NCI-H1436 treated with DMSO at 0.1 percent for 48 hours (cell line): ENCODE measurements at places on chromosomes 2 and 18.

DNA sequence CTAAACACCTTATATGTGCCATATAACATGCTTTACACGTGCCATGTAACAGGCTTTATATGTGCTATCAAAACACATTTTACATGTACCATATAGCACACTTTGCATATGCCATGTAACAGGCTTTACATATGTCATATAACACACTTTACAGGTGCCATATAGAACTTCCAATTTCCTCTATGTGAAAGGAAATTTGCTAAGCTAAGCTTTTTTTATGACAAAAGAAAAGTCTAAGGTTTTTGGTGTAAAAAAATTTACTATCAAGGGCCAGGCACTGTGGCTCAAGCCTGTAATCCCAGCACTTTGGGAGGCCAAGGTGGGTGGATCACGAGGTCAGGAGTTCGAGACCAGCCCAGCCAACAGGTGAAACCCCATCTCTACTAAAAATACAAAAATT is 136.5 kb downstream of the AKAIN1 start:
- no peak for DNase-seq

DNA sequence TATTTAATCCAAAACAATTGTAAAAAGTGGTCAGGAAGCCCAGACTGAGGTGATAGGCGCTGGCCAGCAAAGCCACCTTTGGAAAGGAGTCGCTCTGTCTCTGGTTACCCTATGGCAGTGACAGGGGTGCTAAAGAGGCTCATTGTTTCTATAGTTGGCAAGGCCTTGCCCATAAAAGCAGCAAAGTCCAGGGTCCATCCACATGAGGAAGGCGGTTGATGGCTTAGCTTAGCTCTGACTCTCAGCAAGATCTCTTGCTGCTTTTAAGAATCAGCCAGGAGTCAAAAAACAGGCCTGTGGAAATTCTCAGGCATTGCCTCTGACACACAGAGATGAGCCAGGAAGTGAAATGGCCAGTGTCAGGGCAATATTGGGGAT is 57.8 kb upstream of the CYP26B1 start:
- DNase-seq, result no peak

GRCh38 chr2:80269806-80270205 is 34.7 kb downstream of the LRRTM1 start:
- no peak for DNase-seq

DNA sequence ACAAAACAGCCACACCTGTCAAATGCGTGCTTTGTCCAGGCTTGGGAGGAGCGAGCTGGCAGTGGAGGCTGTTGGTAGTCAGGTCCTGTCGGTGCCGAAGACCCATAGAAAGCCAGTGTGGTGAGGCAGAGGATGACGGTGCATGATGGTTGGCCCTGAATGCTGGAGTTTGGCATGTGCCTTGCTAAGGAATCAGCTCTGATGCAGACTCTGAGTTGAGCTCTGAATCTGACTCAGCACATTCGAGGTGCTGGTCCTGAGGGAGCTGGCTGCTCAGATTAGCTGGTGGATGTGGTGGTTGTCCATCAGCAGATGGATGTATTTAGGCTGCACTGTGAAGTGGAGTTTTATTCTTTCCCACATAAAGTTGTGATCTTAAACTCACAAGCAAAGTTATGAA is 111.3 kb downstream of the ARHGEF4 start:
- DNase-seq, result no peak

DNA sequence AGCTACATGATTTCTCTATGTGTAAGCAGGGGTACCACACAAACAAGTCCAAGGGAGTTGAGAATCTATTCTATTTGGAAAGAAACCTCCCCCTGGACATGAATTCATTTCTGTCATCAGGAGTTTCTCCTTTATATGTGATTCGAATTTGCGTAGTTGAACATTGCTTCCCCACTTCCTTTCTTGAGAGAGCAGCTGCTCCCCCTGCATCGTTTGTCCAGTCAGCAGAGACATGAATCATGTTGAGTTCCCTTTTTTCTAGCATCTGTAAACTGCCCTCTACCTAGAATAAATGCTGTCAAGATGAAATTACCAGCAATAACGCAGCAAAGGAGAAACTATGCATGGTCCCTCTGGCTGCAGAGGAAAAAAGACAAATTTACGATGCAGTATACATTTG is 73.8 kb downstream of the KIF5C start:
- no peak for DNase-seq

DNA sequence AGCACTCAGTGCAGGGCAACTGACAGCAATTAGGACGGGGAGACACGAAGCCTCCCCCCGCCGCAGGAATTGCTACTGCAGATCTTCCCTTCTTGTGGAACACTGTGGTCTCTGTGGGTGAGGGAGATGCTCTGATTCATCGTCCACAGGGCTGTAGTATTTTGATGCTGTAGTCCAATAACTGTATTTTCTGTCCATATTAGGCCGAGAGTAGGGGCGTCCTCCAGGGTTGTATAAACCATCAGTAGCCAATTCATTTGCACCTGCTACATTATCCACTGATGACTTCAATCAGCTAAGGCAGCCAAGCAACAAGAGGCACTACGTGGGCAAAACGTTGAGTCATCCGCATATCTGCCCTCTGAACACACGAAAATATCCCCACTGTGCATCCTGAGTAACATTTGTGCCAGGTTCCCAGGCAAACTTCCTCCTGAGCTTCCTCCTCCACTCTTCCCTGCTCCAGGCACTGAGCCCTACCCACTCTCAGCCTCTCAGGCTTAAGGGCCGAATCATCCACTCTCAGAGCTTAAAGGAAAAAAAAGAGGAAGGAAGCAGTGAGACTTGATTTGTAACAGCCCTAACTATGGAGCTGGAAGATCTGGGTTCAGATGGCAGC is 62.1 kb downstream of the LBH start:
- no peak for DNase-seq

GRCh38 chr2:43542285-43542933 is 53.4 kb downstream of the THADA start:
- no peak for DNase-seq

GRCh38 chr2:159551806-159552205 is 64.5 kb downstream of the BAZ2B start:
- no peak for DNase-seq

DNA sequence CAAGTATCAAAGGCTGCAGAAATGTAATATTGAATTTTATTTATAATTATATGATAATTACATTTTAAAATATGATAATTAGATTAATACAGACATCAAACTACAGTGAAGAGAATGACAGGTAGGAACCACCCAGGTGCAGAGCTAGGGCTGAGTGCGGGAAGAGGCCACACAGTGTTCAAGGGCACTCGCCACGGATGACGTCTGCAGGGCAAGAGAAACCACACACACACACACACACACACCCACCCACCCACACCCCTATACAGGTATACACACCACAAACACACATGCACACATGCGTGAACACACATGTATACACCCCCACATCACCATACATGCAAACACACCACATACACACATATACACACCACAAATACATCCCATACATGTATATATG is 41.2 kb downstream of the MBP start:
- no peak for DNase-seq

DNA sequence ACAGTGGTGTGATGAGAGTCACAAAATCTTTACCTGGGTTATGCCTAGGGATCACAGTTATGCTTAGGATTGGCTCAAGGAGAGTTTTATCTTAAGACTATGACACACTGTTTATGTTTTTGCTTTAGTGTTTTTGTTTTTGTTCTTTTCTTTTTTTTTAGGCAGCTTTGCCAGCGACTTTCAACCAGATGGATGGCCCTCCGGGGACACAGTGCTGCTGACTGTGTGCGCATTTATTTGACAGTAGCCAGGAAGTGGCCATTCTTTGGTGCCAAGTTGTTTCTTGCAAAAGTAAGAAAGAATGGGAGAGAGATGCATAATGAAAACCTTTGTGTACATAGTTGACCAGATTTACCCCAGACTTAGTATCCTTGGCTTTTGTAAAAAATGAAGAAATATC is 15.1 kb upstream of the DYNC2LI1 start:
- no peak for DNase-seq

DNA sequence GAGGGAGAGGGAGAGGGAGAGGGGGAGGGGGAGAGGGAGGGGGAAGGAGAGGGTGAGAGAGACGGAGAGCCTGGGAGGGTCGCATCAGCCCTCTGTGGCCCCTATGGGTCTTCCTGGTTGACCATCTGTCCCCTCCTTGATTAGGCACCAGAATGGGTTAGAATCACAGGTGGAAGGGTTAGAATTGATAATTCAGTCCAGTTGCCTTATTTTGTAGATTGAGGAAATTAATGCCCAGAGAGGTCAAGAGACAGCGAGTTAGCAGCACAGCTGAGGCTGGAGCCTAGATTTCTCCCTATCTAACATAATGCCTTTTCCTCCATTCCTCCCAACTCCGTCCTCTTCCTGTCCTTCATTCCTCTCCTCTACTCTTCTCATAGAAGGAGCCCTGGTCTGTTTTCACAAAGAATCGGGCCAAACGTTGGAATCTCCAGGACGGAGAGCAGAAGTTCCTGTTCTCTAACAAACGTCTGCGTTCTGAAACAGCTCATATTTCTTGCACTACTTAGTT is 338 bp upstream of the THUMPD2 start:
- no peak for DNase-seq

DNA sequence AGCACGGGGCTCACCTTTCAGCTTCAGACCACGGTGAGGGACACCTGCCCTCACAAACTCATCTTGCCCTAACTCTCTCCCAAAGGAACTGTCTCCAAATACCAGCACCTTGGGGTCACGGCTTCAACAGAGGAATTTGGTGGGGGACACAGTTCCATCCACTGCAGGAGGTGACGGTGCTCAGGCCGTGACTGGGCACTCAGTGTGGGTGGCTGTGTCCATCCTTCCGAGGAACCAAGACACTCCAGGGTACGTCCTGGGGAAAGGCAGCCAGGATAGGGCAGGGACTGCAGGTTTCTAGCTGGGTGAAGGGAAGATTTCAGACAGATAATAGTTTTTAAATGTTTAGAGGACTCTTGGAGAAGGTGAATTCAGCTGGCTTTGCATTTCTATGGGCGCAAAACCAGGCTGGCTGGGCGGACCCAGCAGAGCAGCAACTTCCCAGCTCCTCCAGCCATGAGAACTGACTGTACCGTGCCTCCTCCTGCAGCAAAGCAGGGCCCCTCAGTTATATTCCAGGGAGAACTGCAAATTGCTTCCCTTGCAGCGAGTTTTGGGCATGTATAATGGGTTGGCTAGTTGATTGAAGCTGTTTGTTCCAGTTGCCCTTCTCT is 23.9 kb upstream of the ALLC start:
- no peak for DNase-seq

DNA sequence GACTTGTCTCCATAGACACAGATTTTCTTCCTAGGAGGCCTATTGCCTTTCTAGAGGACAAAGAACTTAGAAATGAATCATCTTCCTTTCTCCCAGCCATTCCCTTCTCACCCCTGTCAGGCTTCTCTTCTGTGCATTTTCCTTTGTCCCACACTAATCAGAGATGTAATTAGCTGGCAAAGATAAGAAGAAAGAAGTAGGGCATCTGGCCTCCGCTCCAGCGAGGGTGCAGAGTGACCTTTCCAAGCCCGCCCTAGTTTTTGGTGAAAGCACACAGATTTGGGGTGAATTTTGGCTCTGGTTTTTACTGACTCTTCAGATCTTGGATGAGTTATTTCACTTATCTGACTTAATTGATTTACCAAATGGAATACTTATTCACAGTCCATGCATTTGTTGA is 626.5 kb downstream of the ZEB2 start:
- no peak for DNase-seq

GRCh38 chr2:163729636-163730273 is 6.1 kb downstream of the FIGN start:
- no peak for DNase-seq

GRCh38 chr2:207086136-207086535 is 79.6 kb downstream of the KLF7 start:
- no peak for DNase-seq

DNA sequence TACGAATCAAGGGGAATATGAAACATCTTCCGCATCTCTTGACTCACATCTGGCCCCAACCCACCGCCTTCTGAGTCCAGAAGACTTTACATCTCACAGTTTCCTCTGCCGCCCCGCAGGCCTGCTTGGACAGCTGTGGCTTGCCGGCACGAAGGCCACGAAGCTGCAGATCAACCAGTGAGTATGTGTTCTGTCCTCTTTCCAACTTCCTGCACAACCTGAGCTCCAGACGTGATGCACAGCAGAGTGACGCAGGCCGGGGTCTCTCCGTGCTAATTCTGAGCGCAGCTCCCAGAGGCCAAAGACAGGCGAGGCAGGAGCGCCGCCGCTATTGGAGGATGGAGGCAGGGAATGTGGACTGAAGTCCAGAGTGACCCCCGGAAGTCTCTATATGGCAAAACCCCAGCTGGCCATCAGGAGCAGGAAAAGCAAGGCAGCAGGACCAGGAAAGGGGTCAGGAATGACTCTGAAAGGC is 93.5 kb downstream of the ZCCHC2 start:
- DNase-seq, result no peak

DNA sequence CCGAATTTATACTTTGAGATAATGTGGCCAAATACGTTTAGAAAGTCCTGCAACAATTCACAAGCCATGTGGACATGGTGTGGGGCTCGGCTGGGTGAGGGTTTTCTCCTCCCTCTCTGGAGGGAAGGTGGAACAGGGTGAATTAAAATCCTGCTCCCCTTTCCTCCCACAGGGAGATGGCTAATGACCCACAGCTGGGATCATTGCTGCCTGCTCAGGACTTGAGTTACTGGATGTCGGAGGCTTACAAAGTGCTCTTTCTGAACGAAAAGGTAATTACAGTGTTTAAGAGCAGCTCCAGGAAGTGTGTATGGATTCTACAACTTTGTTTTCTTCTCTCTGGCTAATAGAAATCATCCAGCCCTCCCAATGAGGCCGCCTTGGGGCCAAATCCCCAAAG is 97.9 kb upstream of the ALKAL2 start:
- no peak for DNase-seq

DNA sequence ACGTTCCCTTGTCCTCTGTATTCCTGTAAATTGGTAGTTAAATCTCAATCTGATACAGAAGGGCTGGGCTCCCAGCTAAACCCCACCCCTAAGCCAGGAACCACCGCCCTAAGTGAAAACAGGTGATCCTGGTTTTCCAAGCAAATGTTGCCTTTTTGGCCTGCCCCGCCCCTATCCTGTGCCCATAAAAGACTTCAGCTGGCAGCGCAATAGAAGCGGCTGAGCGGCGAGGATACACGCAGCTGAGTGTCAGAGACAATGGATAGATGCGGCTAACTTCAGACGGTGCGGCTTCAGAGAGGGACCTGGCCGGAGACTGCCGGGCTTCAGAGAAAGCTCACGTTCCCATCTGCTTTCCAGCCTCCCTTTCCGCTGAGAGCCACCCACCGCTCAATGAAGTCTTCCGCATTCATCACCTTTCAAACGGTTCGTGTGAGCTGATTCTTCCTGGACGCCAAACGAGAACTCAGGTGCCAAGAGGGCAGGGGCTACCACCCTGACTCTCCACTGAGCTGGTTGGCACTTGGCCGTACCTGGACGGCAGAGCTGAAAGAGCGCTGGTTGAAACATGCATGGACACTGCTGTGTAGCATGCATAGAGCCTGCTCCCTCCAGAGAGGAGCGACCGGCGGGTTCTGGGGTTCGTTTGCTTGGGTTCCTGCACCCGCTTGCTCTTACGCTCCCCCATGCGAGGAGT is 49.5 kb upstream of the POLE4 start:
- DNase-seq, result no peak

DNA sequence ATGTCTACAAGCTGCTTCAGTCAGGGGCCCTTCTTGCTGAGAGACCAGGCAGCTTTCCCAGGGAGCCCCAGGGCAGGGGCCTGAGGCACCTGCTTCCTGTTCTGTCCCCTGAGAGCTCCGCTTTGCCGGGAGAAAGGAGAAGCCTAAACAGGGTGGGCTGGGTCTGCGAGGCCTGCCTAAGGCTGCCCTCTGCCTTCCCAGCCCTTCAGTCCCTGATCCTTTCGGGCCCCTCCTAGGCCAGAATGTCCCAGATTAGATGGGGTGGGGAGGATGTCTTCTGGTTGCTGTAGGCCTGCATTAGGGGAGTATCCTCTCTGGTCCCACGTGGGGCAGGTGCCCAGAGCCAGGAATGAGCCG is 72.4 kb downstream of the TGOLN2 start:
- DNase-seq, result peak; percentile 54
